ENCODE measurements at places on chromosomes 12 and 14. TPM values are rescaled to one million over a fixed set of nuclear protein-coding genes. Genes with fewer than 3 reads are reported as not detected.

Gene ZC2HC1C
- total RNA-seq, result 4.3 TPM

Gene SIX1
- total RNA-seq, result 14.9 TPM

Gene DCAF11
- total RNA-seq, result 75.2 TPM

Gene GUCY2C
- total RNA-seq, result not detected

Gene CYP46A1
- total RNA-seq, result 0.15 TPM

Gene PRMT5
- total RNA-seq, result 184 TPM

Gene FAM186B
- total RNA-seq, result 0.30 TPM

Gene AGAP2
- total RNA-seq, result 0.03 TPM

Gene RPS26
- total RNA-seq, result 1,984 TPM

Gene GZMH
- total RNA-seq, result not detected

Gene STYK1
- 1.0 TPM for total RNA-seq

Gene CNTN1
- total RNA-seq, result 0.06 TPM

Gene TTC5
- total RNA-seq, result 24.6 TPM

Gene WDR89
- 32.8 TPM for total RNA-seq

Gene GPR84
- not detected for total RNA-seq

All from Daoy (cell line).